DMS53 (cell line): ENCODE measurements at places on chromosomes 7 and 10.

DNA sequence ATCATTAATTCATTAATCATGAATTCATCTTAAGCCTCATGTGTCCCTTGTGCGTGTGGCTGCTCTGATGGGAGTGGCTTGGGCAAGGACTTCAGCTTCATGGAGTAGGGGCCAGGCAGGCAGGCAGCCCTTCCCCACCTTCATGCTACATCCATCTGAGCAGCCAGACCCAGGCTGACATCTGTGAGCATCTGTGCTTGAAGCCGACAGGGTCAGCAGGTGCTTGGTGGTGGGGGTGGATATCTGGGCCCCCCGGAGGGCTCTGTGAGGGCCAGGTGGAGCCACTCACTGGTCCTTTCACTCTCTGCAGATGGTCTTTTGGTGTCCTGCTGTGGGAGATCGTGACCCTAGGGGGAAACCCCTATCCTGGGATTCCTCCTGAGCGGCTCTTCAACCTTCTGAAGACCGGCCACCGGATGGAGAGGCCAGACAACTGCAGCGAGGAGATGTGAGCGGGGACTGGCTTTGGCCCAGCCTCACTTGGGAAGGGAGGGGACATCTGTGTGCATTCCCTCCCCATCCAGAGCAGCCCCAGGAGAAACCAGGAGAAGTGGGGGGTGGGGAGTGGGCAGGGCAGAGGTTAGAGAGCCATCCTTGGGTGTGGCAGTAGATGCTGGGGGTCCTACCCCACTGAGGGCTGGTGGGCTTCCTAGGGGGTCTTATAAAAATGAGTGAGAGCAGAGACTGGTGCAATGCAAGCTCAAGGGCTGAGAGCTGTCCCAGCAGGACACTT is 14.7 kb upstream of the CSGALNACT2 start:
- DNase-seq = no peak

GRCh38 chr10:48287417-48288391 is 13.2 kb upstream of the FRMPD2 start:
- peak; percentile 56 for DNase-seq

DNA sequence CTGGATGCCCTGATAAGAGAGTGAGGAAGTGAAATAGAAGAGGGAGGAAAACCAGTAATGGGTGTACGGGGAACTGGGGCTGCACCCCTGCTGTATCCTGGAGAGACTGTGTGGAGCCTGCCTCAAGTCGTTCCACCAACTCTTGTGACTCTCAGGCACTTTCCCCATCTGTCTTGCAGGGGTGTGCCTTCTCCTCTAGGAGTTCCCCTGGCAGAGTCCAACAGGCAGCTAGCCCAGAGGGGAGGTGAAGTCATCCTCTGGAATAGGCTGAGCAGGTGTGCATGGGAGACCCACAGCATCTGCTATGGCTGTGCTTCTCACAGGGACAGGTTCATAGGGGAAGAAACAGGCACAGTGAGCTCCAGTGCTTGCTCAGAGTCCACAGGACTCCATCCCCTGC is 46.8 kb downstream of the WIPF3 start:
- DNase-seq = peak; percentile 45

DNA sequence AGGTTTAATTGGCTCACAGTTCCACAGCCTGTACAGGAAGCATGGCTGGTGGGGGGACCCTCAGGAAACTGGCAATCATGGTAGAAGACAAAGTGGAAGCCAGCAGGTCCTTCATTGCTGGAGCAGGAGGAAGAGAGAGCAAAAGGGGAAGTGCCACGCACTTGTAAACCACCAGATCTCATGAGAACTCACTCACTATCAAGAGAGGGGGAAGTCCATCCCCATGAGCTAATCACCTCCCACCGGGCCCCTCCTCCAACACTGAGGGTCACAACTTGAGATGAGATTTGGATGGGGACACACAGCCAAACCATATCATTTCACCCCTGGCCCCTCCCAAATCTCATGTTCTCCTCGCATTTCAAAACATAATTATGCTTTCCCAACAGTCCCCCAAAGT is 171.9 kb upstream of the CACNA2D1 start:
- no peak for DNase-seq

DNA sequence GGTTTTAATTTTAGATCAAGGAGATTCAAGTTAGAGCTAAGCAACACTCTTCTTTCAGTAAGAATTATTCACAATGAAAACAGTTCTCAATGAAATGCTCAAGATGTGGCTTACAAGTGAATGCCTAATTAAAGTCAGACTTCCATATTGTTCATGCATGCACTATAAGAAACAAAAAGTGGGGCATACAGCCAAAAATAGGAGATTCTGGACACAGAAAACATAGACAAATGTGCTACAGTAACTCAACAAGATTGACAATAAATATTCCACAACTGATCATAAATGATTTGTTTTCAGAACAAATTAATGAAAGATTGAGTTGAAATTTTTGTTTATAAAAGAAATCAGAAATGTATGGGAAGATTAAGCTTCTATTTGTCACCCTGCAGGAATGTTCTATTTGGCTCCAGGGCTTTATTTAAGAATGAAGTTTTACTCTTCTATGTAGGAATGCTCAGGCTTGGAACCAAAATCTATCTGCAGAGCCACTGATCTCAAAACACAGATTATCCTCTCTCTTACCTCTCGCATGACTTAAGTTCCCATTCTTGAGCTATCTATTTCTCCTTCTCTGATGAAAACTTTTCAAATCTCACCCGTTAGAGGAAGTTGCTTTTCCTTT is 89.0 kb upstream of the PIP4K2A start:
- DNase-seq = no peak

- DNase-seq = peak; percentile 71
Measured at GRCh38 chr10:24034571-24034970, 174.4 kb upstream of the KIAA1217 start.

DNA sequence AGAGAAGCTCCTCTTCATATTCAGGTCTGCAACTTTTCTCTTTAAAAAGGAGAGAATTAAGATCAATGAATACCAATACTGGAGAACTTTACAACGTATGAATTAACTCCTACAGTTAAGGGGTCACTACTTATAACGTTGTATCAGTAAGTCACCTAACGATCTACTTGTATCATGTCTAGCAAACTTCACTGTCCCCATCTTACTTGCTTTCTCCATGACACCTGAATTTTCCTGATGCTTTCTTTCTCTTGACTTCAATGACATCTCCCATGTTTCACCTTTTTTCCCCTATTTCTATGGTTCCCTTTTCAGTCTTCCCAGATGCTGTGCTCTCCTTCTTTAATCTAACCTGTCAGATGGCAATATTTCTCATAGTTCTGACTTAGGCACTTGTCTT is 19.6 kb downstream of the NAMPT start:
- DNase-seq = no peak

DNA sequence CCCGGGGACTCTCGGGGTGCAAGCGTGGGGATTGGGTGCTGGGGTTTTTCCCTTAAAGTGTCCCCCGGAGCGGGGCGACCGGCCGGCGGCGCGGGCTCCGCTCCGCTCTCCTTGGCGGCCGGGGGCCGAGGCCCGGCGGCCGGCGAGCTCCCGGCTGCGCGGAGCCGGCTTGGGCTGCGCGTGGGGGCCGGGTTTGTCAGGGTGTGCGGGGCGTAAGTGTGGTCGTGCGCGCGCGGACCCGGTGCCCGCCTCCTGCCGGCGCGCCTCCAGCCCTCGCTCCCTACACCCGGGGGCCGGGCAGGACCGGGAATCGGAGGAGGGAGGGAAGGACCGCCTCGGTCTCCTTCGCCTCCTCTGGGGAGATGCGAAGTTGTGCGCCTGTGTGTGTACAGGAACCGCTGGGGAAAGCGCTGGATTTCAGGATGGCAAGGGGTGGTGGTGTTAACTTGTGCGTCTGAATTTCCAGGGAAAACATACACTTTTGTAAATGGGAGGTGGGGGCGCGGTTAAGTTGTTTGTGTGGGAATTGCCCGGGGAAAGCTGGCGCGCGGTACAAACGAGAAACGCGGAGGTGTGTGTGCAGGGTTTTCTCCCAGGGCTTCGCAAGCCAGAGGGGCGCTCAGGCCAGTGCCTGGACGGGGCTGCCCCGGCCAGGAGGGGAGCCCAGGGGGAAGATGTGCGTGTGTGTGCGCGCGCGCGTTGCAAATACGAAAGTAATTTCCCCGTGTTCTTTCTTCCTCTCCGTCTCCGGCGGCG is 737 bp downstream of the ZMIZ1 start:
- peak; percentile 69 for DNase-seq

- peak; percentile 83 for DNase-seq
Measured at GRCh38 chr7:65239707-65240352, 133.8 kb upstream of the ZNF92 start.

- no peak for DNase-seq
Measured at GRCh38 chr10:73163096-73163495, 4.7 kb downstream of the ECD start.

- no peak for DNase-seq
Measured at GRCh38 chr7:142443216-142444010, 185.6 kb upstream of the PRSS58 start.

DNA sequence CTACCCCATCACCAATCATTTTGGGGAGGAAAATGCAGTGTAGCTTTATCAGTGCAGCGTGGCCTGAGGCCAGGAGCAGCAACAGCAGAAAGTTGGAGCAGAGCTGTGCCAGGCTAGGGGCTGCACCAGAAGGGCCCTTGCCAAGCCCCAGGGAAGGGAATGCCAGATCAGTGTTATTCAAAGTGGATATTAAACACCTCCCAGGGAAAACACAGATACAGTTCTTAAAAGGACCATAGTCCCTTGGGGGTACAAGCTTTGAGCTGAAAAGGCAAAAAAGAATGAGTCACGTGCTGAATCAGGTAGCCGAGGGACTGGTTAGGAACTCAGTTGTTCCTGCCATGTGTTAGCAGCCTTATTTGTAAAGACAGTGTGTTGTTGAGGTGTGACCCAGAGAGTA is 54.0 kb downstream of the GSDME start:
- no peak for DNase-seq

DNA sequence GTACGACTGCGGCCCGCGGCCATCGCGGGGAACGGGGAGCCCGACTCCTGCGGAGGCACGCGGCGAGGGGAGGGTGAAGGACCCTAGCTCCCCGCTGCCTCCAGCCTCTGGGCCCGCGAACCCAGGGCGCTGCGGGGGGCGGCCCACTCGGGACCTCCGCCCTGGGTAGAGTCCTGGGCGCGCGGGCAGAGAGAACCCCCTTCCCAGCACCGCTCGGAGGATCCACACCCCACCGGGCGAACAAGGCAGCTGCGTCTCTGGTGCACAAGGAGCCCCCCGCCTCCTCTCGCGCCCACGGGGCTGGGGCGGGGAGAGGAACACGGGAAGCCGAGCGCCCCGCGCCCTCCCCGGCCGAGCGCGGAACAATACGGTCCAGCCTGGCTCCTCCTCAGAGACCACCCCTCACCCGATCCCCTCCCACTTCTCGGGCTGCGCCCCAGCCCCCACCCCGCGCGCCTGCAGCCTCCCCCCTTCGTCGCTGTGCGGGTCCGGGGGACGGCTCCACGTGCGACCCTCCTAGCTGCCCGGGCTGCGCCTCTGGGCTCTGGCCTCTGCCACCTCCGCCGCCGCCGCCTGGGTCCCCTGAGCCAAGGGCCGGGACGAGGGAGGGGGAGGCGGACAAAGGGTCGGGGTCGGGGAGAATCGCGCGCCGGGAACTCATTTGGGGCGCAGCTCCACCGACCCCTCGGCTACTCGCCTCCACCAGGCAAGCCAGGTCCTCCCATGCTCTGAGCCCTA is at the start of gene WDR86:
Gene WDR86, minus strand, starts transcription at position 372 of the 738 bp plus-strand sequence. CDS start 449 bp downstream, outside the sequence.
- DNase-seq = no peak

DNA sequence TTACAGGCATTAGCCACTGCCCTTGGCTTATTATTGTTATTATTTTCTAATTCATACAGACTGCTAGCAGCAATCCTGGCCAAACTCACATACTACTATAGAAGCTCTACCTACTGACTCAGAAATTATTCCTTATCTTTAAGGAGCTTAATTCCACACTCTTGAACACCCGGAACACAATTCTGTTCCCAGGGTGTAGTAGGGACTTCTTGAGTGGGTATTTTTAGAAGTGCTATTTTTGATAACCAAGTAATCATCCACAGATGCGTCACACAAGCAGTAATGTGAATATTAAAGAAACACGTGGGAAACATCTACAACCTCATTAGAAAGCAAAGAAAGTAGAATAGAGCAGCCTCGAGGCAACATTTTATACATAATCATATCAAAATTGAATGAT is 149.2 kb downstream of the PTEN start:
- DNase-seq = no peak

DNA sequence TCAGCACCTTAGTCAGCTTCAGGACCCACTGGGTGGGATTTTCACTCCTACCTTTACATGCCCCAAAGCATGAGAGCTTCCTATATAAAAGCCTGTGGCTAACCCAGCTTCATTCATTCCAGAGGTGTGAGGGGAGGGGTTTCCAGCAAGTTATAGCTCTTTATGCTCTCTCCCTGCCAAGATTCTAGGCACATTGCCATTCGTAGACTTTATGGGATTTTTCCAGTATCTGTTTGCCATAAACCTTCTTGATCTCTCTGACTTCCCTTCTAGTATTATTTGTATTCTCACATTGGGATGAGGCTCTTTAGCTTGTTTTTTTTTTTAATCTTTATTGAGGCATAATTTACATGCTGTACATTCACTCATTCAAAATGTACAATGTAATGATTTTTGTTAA is 67.5 kb downstream of the POU6F2 start:
- no peak for DNase-seq

GRCh38 chr7:149644754-149645153 is 128.6 kb downstream of the ZNF467 start:
- DNase-seq = no peak

- no peak for DNase-seq
Measured at GRCh38 chr10:86649471-86650150, 4.7 kb upstream of the OPN4 start.

- peak; percentile 88 for DNase-seq
Measured at GRCh38 chr7:97835296-97836138, 36.7 kb downstream of the ASNS start.

DNA sequence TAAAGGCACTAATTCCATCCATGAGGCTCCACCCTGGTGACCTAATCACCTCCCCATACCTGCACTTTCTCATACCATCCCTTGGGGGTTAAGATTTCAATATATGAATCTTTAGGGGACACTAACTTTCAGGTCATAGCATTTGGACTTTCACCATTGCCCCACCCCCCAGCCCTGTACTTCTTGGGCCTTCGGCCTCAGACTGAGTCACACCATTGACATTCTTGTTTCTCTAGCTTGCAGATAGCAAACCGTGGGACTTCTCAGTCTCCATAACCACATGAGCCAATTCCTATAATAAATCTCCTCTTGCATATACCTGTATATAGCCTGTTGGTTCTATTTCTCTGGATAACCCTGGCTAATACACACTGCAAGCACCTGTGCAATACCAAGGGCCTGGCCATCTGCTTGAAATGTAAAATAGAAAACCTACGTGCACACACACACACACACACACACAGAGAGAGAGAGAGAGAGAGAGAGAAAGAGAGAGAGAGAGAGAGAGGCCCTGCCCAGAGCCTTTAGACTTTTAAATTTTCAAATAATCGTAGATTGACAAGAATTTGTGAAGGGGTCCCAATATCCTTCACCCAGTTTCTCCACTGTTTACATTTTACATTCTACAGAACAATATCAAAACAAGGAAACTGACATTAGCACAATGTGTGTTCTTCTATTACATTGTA is 25.3 kb downstream of the ANXA8 start:
- no peak for DNase-seq

GRCh38 chr7:71746006-71746405 is 614.1 kb downstream of the GALNT17 start:
- DNase-seq = no peak
